ENCODE measurements at places on chromosomes 1 and 21.

- no peak for DNase-seq
These were observed 2.8 kb upstream of the RGS5 start for GRCh38 chr1:163205513-163205912.

- DNase-seq: no peak
These were observed at the start of gene PTPN7 for GRCh38 chr1:202160377-202160940. TSS of gene PTPN7 (minus strand) at chr1:202160602. CDS start at chr1:202159402, 1,200 bp downstream.

DNA sequence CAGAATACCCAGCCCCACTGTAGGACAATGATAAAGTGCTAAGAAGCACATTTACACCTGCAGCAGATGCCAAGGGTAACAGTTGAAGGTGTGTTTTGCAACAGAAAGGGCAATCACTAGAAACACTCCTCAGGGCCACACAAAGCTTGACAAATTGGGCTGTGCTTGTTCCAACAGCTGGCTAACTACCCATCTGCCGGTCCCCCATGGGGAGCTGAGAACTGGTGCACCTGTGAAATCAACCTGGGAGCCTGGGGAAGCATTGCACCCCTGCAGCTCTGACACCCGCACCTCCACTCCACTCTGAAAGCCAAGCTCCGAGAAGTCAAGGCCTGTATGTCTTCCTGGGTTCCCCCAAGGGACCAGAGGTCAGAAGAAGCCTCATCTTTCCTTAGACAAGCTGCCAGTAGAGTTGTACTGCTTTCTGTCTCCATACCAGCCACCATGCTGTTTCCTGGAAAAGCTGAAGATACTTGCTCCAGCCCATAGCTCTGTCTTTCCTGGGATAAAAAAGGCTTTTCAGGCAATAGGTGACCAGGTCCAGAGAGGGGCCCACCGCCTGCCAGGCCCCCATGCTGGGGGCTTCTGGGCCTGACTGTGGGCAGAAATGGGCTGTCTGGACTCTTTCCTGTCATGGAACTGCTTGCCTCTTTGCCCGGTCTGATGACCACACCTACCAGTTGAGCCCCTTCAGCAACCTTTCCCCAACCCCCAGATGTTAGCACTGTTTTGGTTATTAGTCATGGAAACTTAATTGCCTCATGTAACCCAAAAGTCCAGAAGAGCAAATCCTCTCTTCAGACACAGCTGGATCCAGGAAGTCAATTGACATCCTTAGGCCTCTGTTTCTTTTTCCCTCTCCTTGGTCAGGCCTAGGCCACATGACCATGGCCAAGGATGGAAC is 93.6 kb downstream of the KIF14 start:
- DNase-seq: no peak

- no peak for DNase-seq
These were observed 29.6 kb downstream of the GPBP1L1 start for GRCh38 chr1:45656573-45657226.

DNA sequence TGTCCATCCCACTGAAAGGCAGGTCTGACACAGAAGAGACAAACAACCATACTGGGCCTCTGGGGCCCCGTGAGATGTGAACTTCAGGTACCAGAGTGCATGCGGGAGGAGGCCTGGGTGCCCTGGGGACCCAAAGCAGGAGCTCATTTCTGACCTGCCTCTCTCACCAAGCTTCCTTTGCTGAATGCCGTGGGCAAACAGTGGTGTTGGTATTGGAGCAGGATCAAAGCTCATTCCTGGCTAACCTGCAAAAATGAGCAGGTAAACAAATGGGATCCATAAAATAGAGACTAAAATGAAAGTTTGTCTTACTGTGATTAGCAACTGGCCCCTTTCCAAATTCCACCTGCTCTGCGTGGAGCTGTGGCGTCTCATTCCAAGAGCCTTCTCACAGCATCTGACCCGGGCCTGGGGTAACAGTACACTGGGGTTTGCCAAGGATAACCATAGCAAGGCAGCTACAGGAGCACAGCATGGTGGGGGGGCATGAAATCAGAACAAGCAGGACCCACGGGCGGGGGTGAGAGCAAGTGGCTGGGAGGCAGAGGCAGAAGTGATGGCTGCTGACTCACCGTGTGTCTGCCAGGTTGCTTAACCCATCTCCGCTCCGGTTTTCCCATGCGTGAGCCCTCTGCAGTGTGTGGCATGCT is 103.6 kb downstream of the KIF26B start:
- no peak for DNase-seq

DNA sequence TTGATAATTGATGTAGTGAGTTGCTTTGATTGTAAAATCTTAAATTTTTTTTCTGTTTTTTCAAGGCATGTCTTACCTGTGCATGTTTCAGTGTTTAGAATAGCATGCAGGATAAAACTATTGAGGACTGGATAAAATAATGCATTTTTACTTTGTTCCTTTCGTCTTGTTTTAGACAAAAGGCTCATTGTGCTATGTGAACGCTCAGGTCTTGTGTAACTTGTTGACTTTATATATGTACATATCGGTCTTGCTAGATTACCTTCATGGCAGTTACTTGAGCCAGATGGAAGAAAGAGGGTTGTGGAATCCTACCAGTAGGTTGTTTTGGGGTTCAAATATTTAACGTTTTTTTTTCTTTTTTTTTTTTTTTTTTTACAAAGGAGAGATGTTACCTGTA is 7.0 kb downstream of the NFIA start:
- no peak for DNase-seq

DNA sequence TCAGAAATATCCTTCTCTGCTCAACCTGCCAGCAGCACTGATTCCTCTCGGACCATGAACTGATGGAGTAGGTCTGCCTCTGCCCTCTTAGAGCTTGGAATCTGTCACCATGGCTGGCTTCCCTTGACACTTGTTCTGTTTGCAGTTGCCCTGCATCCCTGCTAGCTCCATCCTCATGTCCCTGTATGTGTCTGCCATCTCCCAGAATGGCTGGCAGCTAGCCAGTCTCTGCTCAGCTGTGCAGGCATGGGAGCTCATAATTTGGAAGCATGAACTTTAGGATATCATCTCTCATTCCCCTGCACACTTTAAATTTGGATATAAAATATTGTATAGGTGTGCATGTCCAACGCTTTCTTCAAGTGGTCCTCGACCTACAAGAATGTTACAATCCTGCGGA is 95.4 kb downstream of the C1orf94 start:
- DNase-seq: no peak

DNA sequence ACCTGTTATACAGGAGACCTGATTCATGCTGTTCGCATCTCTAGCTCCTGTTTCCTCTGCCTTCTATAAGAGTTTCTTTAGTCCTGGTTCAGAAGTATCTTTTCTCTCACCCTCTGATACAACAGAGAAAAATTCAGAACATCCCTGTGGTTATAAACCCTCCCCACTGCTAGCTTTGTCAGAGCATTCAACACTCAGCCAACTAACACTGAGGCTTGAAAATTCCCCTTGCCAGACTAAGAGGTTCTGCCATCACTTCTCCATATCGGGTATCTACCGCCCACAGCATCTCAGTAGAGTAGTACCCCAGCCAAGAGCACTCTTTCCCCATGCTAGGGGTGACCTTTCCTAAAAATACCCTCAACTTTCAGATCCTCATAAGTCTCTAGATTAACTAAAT is 19.6 kb upstream of the PIK3R3 start:
- no peak for DNase-seq

GRCh38 chr1:226684026-226684425 is 55.1 kb downstream of the ITPKB start:
- DNase-seq: no peak

DNA sequence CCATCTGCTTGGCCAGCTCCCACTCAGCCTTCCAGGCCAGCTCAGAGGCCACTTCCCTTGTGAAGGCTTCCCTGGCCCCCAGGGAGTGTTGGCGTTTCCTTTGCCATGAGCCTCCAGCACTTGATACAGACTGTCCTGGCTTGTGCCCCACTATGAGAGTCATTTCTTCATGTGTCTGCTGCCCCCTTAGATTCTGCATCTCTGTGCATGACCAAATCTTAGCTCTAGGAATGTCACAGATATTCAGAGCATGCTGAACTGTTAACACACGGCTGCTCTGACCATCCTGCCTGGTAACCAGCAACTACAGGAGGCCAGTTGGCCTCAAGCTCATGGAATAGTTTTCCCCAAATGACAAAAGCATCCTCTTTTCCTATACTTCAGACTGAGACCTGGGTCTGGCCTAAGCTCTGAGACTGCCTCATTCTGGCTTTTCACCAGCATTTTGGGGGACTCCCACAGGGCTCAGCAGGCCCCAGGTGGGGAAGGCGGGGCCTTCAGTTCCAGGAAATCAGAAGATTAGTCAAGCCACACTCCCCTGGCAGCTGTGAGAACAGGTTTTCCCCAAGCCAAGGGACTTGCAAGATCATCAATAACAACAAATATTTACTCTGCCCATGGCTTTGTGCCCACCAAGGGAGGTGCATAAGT is 182.6 kb upstream of the EDN2 start:
- DNase-seq: no peak

GRCh38 chr1:40720493-40720892 is 29.0 kb downstream of the NFYC start:
- no peak for DNase-seq

- no peak for DNase-seq
These were observed 6.1 kb upstream of the C1orf53 start for GRCh38 chr1:197896301-197896700.

DNA sequence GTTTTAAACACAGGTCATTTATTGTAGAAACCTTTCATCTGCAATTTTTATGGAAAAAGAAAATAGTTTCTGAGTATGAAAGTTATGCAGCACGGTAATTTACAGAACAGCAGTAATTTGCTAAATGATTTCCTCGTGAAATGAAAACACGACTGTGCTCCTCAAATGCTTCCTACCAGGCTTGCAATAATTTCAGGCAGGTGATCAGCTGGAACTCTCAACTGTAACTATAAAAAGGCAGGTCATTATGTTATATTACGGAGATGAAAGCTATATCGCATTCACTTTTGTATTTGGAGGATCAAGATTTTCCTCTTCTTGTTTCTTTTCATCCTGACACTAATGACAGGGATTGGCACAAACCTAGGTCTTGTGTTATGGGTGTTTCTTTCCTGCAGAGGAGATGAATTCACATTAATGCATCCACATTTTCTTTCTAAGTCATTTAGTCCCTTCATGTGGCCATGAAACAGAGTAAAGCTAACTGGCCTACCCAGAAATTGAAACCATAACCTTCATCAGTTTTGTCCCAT is 57.4 kb downstream of the SAMSN1 start:
- DNase-seq: no peak

DNA sequence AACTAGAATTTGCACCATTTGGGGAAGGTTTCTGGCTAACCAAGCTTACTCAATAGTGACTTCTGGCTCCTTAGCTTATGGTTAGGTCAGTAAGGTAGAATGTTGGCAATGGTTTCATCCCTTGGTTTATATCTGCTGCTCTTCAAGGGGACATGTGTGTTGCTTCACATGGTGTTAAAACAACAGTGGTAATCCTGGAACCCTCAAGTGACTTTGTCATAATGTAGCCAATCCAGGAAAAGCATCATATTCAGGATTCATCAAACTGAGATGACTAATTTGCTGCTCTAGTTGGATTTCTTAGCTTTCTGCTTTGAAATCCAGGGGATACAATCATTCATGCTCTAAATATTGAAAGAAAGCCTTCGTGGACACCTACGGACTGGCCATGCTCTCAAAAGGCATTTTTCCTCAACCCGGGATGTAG is 108.7 kb downstream of the RGL1 start:
- no peak for DNase-seq

GRCh38 chr1:1200876-1201810 is 5.2 kb downstream of the TNFRSF18 start:
- no peak for DNase-seq

DNA sequence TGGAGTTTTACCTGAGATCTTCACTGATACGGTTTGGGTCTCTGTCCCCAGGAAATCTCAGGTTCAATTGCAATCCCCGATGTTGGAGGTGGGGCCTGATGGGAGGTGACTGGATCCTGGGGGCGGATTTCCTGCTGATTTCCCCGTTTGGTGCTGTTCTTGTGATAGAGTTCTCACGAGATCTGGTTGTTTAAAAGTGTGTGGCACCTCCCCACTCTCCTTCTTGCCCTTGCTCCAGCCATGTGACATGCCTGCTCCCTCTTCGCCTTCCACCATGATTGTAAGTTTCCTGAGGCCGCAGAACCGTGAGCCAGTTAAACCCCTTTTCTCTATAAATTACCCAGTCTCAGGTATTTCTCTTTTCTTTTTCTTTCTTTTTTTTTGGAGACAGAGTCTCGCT is 126.4 kb upstream of the SLC45A1 start:
- no peak for DNase-seq

- no peak for DNase-seq
These were observed 25.1 kb upstream of the RUNX3 start for GRCh38 chr1:24955161-24955560.

- DNase-seq: no peak
These were observed 18.4 kb upstream of the GADD45A start for GRCh38 chr1:67666636-67667035.

GRCh38 chr1:59404796-59405195 is 107.9 kb downstream of the FGGY start:
- no peak for DNase-seq

DNA sequence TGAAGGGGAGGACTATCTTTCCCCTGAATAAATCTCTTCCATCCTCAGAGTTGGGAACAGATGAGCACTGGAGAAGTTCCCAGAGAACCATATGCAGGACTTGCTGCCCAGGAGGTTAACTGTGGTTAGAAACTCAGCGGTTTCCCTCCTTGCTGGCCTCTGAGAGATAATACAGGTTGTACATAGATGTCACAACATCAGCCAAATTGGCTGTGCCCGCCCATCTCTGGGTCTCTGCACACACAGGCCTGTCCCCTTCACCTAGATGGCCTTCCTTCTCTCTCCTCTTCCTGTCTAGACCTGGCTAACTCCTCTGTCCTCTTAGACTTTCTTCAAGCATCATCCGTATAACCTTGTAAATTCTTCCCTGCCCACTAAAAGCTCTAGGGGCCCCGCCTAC is 5.7 kb downstream of the RGS5 start:
- DNase-seq: no peak

DNA sequence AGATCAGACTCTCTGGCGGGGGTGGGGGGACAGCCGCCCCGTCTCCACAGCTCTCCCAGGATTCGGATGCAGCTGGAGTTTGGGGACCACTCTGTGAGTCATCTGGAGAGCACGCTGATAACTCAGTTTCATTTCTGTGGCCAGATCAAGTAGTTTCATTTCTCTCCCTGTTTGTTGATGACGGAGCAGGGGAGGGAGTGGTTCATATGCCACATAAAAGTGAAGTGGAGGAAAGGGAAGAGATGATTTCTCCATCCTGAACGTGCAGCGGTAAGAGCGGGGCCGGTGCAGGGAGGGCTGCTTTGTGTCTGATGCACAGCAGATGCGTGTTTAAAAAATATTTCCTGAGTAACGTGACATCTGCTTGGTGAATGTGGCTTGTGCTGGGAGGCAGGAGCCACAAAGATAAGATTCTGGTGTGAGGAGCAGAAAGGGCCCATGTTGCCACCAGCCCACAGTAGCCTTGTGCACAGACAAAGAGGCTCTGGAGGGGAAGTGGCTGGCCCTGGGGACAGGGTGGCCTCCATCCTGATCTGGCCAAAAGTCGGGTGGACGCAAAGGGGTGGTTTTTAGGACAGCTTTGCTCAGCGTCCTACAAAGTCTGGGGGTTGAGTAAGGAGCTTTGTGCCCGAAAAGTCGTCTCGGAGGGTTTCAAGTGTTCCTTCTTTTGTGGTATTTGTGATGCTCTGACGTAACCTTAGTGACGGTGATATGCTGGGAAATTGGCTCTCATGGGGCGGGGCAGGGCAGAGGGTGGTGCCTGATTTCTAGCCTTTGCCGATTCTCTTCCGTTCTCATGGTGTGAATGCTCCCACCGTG is at the start of gene MX2:
MX2 (plus strand) TSS at position 242 of the 819 bp plus-strand sequence. CDS start 14,880 bp downstream, outside the sequence.
- peak; percentile 62 for DNase-seq

All from AG09319 (cell line).